ENCODE measurements at places on chromosomes 4 and X.

DNA sequence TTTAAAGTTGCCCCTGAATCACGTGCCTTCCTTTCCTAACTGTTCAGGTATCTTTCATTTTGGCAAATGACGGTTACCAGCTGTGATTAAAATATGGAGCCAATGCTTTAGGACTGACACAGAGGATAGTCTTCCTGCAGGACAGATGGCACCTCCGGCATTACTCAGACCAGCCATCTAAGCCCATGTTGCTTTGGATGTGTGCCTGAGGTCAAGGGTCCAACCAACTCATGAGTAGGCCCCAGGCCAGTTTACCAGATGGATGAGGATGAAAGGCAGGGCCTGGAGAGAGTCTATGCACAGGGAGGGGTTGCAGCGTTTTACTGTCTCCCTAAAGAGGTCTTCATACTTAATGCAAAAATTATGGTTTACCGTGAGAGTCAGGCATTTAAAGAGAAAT, 174.0 kb upstream of the GATB start:
- no peak for DNase-seq

GRCh38 chr4:48139691-48140090, 5.6 kb upstream of the TXK start:
- no peak for DNase-seq

- no peak for DNase-seq
Observed at GRCh38 chr4:83572848-83573247, 36.9 kb downstream of the GPAT3 start.

GRCh38 chr4:60923075-60923474, 277.1 kb upstream of the ADGRL3 start:
- DNase-seq = no peak

- DNase-seq = peak; percentile 5
Observed at GRCh38 chrX:18674417-18674787, 2.5 kb upstream of the RS1 start.

GRCh38 chr4:4842476-4843441, 16.7 kb upstream of the MSX1 start:
- DNase-seq = no peak

- no peak for DNase-seq
Observed at GRCh38 chr4:126558596-126558995, 1074.2 kb upstream of the INTU start.

- DNase-seq = no peak
Observed at GRCh38 chr4:168304744-168305459, 13.7 kb downstream of the DDX60 start.

GRCh38 chr4:137768881-137769280, 236.6 kb upstream of the PCDH18 start:
- DNase-seq = no peak

DNA sequence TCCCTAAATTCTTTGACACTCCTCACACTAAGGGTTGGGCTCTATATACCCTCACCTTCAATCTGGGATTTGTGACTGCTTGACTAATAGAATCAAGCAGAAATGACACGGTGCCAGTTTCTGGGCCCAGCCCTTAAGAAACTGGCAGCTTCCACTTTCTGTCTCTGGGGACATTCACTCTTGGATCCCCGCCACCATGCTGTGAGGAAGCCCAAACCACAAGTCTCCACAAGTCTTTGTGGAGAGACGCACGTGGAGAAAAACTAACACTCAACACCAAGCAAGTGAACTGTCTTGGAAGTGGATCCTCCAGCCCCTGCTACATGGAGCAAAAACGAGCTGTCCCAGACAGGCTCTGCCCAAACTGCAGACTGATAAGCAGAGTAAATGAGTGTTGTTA, 1.1 kb upstream of the EDNRA start:
- no peak for DNase-seq

GRCh38 chrX:7261672-7262332, 113.8 kb upstream of the PUDP start:
- DNase-seq = no peak

All from activated effector memory CD4-positive, alpha-beta T cell treated with Interleukin-2 at 50 U/mL for 16 hours (primary cell).